ENCODE measurements at places on chromosomes 3 and 15. TPM values are rescaled to one million over a fixed set of nuclear protein-coding genes. Genes with fewer than 3 reads are reported as not detected.

The SLCO2A1 gene
- 10.7 TPM for total RNA-seq

The JAGN1 gene
- 39.5 TPM for total RNA-seq

The SMCO1 gene
- total RNA-seq, result not detected

The EFCAB12 gene
- total RNA-seq, result not detected

The SI gene
- total RNA-seq, result not detected

The PCSK6 gene
- 24.0 TPM for total RNA-seq

The C3orf80 gene
- total RNA-seq, result not detected

The MTFMT gene
- total RNA-seq, result 34.8 TPM
